K562 (cell line): ENCODE measurements at places on chromosomes 4 and X. TPM values are rescaled to one million over a fixed set of nuclear protein-coding genes. Genes with fewer than 3 reads are reported as not detected.

GPR119 gene
- total RNA-seq, result not detected in 2 replicates

CACNA1F gene
- total RNA-seq, result 0.04 TPM in 2 replicates

ITIH6 gene
- total RNA-seq, result not detected in 2 replicates

NUDT10 gene
- total RNA-seq, result not detected in 2 replicates

KCND1 gene
- 0.75 and 0.83 TPM in 2 replicates for total RNA-seq

SPANXN3 gene
- not detected in 2 replicates for total RNA-seq

DNA sequence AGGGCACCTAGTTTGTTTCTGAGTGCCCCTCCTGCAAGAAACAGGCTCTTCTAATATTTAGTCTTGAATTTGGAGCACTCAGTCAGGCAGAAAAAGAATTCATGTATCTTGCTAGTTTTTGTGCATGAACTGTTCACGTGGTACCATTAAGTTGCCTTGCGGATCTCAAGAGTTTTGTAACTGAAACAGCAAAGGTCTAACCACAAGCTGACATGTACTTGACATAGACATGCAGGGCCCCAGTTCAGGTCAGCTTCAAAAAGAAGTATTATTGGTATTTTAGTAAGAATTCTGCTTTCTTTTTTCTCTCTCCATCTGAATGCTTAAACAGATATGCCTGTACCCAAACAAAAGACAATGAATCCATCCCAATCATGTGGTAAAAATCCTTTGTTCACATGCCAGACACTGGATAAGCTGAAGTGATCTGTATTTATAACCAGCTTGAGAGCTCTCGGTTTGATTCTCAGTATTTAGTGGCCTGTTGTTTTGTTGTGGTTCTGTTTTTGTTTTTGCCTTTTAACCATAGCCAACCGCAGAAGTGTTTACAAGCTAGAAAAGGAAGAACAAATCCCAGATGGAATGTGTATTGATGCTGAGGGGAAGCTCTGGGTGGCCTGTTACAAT lies 13.0 kb downstream of the RGN start:
- no peak for DNase-seq

DNA sequence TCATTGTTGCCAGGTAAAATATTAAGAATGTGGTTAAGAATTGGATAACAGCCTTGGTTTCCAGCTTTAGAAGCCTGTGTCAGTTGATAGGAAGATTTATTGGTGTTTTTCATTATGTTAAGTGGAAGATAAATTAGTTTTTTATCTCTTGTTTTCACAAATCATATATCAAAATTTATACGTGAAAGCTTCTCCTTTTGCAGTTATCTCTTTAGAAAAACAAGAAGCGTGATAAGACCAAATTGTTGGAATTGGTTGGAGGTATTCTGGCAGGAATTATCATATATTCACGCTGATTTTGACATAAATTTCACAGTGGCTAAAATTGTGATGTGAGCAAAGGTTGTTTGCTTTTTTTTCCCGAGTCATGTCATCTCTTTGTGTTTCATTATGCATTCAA lies 90.6 kb downstream of the FRMPD4 start:
- DNase-seq, result no peak

DNA sequence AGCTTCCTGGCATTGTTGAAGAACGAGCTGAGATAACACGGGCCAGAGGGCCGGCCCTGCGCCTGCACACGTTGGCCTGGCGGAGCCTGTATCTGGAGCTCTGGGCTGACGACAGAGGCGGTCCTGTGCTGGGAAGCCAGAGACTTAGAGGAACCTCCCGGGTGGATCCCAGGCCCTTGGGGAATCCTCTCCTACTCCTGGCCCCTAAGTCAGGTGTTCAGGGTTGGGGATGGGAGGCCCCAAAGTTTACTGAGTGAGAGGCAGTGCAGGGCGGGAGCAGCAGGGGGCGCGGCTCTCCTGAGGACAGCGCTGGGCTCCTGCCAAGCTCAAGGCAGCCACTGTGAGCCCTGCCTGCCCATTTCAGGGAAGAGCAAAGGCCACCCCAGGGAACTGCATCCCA lies 2.5 kb upstream of the HTRA3 start:
- DNase-seq, result peak; percentile 81

DNA sequence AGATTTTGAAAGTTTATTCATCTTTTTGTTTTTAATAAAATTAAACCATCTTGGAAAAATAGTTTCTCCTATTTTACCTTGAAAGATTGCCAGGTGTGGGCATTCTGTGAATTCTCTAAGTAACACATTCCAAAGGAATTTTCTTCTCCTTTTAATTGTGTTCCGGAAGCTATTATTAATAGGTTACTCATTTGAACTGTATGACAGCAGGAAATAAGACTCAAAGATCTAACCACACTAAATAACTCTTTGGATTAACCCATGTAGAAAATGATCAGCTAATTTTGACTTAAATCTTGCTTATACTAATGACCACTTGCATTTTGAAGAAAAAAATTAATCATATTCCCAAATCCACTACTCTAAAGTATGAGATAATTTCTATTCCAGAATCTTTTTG lies 17.6 kb upstream of the CCNI start:
- no peak for DNase-seq

GRCh38 chrX:19064175-19064574 lies 58.1 kb downstream of the ADGRG2 start:
- DNase-seq, result no peak

DNA sequence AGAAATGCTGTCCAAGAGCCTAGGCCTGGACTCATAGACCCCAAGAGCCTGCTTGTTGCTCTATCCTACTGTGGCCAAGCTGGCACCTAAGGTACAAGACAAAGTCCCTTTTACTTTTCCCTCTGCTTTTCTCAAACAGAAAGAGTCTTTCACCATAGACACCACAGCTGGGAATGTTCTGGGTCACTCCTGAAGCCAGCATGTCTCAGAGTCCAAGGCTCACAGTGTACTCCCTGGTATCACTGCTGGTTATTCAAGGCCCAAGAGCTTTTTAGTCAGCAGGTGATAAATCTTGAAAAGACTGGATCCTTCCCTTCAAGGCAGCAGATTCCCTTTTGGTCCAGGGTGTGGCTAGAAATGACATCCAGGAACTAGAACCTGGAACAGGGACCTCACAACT lies 328.8 kb downstream of the IQCM start:
- DNase-seq, result no peak

DNA sequence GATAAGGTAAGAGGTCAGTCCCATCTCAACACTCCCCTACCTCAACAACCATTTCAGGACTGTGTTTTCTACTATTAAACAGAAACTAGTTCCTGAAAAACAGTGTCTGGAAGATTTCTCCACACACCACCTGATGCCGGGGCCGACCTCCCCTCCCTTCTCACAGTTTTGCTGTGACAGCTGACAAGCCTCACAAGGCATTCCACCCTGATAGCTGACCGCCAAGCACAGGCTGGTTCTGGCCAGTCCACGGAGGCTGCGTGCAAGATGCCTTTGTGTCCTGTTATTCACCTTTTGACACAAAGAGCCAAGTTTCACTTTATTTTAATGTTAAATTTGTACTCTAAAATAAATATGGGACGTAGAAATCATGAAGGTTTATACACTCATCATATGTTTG lies 758.6 kb downstream of the PDHA2 start:
- no peak for DNase-seq

GRCh38 chr4:165927366-165927765 lies 54.3 kb downstream of the TLL1 start:
- DNase-seq, result no peak

DNA sequence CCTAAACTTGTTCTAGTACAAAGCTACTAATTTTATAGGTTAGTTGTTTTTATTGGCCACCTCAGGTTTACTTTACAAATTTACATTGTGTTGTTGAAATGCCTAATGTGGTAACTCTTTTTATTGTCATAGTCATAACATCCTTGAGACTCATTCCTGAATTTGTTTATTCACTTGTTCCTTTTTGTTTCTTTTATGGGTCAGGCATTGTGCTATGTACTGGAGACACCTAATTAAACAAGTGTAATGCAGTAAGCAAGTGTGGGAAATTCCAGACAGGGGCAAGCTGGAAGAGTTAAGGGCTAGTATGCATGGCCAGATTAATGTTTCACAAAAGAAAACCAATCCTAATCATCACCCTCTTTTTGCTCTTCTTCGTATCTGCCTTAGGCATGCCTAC lies 30.5 kb upstream of the TTC29 start:
- DNase-seq, result no peak

GRCh38 chr4:155900381-155900780 lies 3.1 kb upstream of the TDO2 start:
- DNase-seq, result no peak

- no peak for DNase-seq
Observed at GRCh38 chrX:133983974-133984845, 1.2 kb downstream of the GPC3 start.

DNA sequence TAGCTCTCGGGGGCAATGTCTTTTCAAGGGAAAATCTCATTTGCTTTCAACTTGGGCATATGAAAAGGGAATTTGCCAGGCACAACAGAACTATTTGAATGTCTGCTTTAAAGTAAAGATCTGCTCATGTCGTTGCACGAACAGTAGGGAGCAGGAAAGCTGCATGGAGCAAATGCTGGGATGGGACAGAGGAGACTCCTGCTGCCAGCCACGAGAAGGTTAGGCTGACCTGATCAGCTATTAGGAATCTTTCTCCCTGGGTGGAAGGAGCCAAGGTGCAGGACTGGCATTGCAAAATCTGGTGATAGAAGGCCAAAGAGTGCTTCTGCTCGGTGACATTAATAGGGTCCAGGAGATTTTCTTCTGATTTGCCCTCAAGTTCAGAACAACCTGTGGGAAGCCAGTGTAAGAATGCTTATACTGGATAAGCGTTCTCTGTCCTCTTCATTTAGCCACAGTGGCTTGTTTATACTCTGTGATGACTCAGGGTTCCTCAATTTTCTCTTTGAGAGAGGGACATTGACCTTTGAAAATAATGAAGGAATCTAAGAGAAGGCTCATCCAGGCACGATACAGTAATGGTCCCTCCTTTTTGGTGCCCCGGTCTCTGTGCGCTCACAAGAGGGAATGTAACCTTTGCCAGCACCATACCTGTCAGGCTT lies 22.9 kb downstream of the FHL1 start:
- no peak for DNase-seq
